ENCODE measurements at places on chromosomes 4 and X.

- DNase-seq, result no peak
These were observed 7.0 kb upstream of the FGFBP1 start for GRCh38 chr4:15945516-15945915.

DNA sequence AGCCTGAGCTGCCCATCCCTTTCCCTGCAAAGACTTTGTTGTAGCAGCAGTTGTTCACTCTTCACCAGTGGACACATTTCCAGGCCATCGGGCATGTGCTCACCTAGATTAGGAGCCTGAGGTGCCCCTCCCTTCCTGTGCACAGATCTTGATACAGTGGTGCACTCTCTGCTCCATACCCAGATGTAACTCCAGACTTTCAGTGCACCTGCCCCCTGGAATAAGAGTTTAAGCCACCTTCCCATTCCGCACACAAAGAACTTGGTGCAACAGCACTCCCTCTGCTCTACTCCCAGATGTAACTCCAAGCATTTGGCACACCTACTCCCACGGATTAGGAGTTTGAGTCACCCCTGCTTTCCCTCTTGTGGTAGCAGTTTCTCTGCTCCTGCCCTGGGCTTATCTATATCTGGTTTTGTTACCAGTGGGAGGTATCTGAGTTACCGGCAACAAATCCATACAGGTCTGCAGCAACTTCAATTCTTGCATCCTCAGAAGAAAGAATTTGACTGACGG is 36.0 kb upstream of the PLK4 start:
- no peak for DNase-seq

- DNase-seq, result no peak
These were observed 1195.2 kb downstream of the TECRL start for GRCh38 chr4:63214076-63214475.

DNA sequence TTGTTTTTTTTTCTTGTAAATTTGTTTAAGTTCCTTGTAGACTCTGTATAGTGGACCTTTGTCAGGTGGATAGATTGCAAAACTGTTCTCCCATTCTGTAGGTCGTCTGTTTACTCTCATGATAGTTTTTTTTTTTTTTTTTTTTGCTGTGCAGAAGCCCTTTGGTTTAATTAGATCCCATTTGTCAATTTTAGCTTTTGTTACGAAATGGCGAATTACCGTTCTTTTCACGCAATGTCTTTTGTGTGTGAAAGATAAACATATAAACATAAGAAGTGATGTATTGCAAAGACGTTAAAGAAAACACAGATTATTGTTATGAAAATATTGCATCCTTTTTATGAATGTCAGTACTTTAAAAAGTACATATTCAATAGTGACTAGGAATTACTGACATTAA is 34.5 kb downstream of the MAGEA10 start:
- no peak for DNase-seq
